ENCODE measurements at places on chromosomes 1 and 21.

DNA sequence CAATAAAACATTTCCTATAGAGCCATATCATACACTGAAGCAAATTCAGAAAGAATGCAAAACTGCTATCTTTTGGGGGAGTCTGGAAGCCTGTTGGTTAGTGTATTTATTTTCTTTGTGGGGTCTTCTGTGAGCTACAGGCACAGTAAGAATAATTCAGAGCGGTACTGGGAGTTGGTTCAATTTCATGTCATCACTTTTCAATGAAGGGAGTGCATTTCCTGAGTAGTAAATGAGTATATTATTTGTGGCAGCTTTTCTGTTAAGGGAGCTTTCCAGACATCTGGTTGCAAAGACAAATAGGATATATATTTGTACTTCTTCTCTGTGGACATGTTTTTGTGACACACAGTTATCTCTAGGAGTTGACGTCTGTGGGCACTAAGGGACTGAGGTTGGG lies 130.6 kb downstream of the HUNK start:
- no peak for DNase-seq

DNA sequence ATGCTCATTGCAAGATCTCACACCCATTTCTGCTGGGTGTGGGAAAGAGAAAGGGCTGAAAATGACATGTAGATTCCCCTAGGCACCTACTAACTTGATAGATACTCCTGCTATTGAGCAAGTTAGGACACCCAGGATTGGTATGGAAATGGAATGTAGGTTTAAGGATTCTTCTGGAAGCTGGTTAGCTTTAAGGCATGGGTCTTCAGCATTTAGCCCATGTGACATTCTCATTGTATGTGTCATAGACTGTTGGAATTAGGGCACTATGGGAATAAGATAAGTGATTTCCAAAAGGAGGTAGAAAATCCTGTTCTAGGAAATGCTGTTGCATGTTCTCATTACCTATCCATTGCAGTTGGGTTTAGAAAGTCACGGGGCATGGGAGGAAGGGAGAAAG lies 76.2 kb downstream of the DISC1 start:
- no peak for DNase-seq

GRCh38 chr1:152237093-152237492 lies 13.1 kb upstream of the HRNR start:
- DNase-seq, result no peak

DNA sequence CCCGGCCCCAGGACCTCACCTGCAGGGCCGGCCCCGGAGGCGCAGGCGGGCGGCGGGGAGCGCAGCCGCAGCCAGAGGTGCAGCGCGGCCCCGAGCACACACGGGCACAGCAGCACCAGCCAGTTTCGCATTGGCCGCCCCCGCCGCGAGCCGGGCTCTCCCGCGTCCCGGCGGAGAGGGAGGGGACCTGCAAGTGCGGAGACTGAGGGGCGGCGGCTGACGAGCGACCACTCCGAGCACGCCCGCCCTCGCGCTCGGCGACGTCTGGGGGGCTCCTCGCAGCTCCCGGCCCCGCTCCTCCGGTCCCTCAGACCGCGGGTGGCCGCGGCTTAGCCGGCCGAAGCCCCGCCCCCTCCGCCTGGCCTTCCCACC lies at the start of gene B3GALNT2:
Gene B3GALNT2 (minus strand): TSS at position 331 of the 372 bp plus-strand sequence. CDS start 200 bp downstream, at position 131.
- DNase-seq, result no peak

- no peak for DNase-seq
These were observed 706.1 kb upstream of the TMPRSS15 start for GRCh38 chr21:19109694-19110093.

DNA sequence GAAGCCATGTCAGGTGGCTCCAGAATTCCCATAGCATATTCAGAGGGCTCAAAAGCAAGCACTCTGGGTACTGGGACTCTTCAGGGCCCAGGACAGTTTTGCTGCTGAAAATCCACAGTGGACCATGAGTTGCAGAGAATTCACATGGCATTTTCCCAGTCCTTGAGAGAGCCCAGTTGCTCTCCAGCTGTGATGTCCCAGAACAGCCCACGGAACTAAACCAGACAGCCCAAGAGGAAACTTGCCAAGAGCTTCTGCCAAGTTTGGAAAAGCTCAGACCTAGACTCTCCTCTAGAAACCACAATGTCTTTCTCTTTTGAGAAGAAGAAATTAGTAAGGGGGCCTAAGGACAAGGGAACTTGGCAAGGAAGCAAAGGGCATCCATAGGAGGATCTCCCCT lies 69.4 kb downstream of the RGS2 start:
- no peak for DNase-seq

DNA sequence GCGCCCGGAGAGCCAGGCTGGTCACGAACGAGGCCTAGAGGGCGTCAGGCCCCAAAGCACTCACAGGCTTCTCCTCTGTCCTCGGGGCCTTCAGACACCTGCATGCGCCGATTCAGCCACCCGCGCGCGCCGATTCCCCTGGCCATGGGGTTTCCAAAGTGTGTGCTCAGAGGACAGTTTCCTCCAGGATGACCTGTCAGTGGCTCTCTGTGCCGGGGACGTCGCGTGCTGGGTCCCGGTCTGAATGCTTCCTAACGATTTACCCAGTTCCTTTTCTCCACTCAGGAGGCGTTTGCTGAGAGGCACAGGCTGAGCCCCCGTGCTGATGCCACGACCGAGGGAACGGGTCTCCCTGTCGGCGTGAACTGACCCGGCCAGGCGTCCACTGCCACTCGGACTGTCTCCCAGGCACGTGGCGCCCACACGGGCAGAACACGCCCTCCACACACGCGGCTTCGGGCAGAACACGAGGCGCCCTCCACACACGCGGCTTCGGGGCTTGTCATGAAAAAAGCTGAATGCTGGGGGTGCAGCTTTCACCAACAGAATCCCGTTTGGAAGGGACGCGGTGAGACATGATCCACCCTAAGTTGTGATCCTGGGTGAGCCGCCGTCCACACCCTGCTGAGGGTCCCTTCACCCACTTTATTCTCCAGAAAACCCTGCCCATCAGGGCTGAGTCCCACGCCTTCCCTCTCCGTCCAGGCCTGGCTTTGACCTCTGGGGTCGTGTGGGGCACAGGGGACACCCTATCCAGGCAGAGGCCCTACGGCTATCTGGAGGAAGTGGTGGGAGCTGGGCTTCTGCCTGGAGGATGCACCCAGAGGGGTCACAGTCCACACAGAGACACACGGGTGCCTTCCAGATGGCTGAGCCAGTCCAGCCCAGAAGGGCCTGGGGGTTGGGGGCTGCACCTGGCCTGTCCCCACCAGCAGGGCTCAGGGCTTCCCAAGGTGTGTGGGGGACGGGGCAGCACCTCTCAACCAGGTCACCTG lies 56.1 kb downstream of the COL6A1 start:
- DNase-seq, result no peak

DNA sequence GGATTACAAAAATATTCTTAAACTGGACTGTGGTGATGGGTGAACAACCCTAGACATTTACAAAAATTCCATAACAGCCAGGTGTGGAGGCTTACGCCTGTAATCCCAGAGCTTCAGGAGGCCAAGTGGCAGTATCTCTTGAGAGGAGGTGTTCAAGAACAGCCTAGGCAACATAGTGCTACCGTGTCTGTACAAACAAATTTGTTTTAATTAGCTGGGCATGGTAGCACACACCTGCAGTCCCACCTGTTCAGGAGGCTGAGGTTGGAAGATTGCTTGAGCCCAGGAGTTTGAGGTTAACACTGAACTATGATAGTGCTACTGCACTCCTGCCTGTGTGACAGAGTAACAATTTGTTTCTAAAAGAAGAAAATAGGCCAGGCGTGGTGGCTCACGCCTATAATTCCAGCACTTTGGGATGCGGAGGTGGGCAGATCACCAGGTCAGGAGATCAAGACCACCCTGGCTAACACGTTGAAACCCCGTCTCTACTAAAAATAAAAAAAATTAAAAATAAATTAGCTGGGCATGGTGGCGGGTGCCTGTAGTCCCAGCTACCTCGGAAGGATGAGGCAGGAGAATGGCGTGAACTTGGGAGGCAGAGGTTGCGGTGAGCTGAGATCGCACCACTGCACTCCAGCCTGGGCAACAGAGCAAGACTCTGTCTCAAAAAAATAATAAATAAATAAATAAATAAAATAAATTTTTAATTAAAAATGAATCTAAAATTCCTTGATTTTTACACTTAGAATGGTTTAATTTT lies 37.1 kb downstream of the ARID4B start:
- DNase-seq, result no peak

DNA sequence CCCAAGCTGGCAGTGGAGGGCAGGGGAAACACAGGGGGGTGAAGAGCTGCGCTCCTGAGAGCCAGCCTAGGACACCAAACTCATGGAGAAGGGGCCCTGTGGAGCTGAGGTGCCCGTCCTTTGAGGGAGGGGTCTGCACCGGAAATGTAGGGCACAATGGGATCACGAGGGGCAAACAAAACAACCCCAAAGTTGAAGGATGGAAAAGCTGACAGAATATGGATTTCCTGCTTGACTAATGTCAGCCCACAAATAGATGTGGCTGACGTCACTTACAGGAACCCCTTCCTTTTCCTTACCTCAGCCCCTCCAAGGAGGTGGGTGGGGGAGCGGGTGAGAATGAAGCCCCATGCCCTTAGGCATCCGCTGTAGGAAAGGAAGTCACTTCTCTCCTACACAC lies 110.9 kb downstream of the KCNN3 start:
- DNase-seq, result peak; percentile 86

DNA sequence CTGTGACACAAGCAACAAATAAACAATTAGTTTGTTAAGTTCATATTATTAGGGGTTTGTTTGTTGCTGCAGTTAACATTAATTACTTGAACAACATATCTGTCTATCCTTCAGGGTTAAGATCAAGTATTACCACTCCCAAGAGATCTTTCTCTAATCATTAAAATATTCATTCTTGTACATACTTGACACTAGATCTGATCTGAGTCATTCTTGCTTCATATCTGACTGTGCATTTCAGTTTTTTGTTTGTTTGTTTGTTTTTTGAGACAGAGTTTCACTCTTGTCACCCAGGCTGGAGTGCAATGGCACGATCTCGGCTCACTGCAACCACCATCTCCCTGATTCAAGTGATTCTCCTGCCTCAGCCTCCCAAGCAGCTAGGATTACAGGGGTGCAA lies 613.3 kb upstream of the PLXNA2 start:
- no peak for DNase-seq

DNA sequence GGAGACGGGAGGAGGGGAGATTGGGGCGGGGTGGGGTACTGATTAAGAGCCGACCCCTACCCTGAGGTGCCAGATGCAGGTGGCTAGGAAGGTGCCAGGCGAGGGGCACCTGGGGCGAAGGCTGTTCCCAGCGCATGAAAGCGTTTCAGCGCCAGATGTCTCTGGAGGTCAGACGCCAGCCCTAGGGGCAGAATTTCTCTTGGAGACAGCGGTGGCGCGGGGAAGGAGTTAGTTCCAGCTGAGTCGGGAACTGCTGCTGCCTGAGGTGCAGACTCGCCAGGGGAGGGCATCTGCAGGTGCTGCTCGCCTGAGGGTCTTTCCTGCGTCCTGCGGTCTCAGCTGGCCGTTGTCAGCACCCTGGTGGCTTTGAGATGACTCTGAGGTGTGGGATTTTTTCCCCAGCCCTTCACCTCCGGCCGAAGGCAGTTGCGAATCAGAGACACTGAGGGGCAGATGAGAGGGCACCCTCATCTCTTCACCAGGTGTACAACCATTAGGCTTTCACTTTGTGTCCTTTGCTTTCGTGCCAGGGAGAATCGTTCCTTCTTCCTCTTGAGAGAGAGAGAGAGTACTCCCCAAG lies 539 bp downstream of the CGN start:
- DNase-seq, result peak; percentile 47

- DNase-seq, result no peak
These were observed 615.2 kb downstream of the MATN1 start for GRCh38 chr1:30108186-30108585.

GRCh38 chr1:47940326-47940725 lies 56.9 kb downstream of the TRABD2B start:
- DNase-seq, result no peak

DNA sequence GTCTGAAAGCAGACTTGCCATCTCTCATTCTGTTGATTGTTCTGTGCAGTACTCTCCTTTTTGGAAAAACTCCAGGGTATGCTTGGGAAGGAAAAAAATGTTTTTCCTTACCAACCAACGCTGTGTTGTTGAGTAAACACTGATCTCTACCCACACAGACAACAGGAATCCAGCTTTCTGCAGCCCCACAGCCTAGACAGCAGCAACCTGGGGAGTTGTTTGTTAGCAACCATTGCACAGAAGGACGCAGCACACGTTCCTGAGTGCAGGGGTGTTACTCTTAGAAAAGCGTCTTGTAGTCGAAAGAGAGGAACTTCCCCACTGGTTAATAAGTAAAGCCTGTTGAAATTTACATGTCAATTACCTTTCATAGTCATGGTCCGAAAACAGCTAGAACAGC lies 56.6 kb downstream of the SMYD2 start:
- no peak for DNase-seq

GRCh38 chr1:246978785-246979184 lies 29.1 kb downstream of the ZNF695 start:
- no peak for DNase-seq

GRCh38 chr1:33268927-33269610 lies 12.8 kb downstream of the ZNF362 start:
- no peak for DNase-seq

DNA sequence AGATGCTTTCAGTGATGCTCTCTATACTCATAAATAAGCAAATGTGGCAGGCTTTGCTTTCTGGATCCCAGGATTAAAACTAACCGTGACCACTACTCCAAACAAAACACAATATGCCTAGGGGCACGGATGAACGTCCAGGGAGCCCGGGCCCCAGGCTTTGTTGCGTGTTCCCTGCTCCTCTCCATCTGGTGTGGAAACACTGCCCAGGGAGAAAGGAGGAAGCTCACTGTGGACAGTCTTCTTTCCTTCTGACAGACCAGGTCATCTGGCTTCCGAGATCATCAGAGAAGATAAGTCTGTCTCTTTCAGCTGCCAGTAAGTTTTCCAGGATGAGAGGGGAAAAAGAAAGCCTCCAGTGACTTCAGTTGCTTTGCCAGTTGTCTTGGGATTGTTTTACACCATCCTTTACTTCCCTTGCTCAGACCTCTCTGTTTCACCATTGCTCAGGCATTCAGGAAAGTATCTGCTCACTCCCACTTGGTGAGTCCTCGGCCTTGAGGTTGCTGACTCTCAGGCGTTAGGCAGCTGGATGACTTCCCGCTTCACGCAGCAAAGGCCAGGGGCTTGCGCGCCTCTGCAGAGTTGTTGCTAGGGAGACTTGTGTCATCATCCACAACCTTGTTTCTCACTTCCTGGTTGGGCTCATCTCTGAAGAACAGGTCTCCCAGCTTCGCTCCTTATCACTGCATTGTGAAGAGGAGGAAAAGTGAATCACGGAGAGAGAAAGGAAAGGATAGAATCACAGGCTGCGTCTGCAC lies 20.6 kb upstream of the PGD start:
- DNase-seq, result no peak

- DNase-seq, result no peak
These were observed 27.2 kb downstream of the TCEANC2 start for GRCh38 chr1:54080598-54081049.

- DNase-seq, result no peak
These were observed 64.1 kb downstream of the USP24 start for GRCh38 chr1:55150880-55151588.

DNA sequence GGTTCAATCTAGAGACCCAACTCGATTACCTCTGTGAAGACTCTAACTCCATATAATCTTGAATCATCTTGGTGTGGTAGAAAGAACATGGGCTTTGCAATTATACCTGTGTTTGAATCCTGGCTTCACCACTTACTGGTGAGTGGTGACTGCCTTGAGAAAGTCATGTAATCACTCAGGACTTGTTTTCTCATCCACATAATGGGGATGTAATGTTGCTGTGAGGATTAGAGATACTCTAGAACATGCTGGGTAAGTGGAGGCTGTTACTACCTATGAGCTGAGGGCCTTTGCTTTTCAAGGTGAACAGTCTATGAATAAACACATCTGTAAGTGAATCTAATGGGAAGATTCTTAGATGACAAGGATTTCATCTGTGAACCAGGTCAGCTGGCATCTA lies 2.6 kb upstream of the DYRK1A start:
- DNase-seq, result no peak

- DNase-seq, result no peak
These were observed 10.2 kb downstream of the ARHGEF16 start for GRCh38 chr1:3464649-3465025.
